ENCODE measurements at places on chromosomes 5 and 9.

- no peak for DNase-seq
Observed at GRCh38 chr5:119031011-119031886, 39.6 kb upstream of the DMXL1 start.

DNA sequence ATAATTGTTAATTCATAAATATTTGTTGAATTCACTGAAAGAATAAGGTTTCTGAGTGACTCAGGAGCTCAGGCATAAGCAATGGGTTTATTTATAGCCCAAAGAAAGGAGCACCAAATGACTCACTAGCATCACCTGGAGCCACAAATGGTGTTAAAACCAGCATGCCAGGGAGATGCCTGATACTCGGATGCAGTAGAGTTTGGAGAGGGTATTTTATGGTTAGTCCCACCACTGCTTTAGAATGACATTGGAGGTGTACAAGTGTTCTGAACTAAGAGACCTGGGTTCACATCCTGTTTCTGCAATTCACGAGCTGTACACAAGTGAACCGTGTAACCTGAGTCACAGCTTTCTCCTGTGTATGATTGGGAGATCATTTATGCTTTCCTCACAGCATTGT is 25.2 kb downstream of the CCL28 start:
- no peak for DNase-seq

DNA sequence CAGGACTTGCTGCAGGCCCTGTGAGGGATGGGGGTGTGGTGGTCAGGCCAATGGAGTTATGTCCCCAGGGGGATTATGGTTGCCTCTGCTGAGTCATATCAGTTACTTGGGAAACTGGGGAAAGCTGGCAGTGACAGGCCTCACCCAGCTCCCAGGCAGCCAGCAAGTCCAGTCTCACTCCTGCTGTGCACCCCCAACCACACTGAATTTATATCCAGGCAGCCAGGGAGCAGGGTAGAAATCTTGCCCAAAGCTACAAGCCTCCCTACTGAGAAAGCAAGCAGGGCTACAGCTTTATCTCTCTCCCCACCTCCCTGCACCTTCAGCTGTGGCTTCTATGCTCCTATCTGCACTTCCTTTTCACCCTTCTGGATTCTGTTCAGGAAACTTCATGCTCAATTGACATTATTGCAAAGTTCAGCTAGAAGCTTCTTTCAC is 2076.0 kb upstream of the CDH9 start:
- no peak for DNase-seq

- no peak for DNase-seq
Observed at GRCh38 chr5:132759114-132760048, 12.2 kb downstream of the CCNI2 start.

DNA sequence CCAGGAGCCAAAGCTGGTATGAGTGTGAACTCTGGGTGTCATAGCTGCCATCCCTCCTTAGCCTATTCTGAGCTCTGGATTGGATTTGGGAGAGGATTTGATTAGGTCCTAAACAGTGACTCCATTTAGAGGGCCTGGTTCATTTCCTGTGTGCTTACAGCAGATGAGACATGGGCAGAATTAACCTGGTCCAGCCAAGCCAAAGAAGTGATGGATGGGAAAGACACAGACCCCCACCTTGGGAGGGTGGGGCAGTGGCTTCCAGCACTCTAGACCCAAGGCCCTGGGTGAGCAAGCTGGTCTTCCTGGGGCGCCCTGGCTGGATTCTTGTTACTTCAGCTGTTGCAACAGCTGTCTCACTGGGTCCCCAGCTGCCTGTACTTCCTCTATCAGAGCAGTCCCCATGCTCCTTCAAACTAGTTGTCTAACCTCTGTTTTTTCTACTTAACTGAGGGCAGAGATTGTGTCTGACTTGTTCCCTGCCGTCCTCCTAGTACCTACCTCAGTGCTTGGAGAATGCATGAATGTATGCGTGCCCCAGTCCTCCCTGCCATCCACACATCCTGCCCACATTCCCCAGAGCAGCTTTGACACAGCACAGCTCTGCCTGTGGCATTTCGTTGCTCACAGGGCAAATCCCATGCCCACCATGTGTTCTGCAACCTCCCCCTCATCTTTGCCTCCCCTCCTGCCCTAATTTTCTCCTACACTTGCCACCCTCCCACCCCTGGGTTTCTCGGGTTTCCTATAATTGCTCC is 115.9 kb downstream of the RGS3 start:
- no peak for DNase-seq

- DNase-seq, result no peak
Observed at GRCh38 chr9:27714388-27714787, 141.1 kb upstream of the C9orf72 start.

DNA sequence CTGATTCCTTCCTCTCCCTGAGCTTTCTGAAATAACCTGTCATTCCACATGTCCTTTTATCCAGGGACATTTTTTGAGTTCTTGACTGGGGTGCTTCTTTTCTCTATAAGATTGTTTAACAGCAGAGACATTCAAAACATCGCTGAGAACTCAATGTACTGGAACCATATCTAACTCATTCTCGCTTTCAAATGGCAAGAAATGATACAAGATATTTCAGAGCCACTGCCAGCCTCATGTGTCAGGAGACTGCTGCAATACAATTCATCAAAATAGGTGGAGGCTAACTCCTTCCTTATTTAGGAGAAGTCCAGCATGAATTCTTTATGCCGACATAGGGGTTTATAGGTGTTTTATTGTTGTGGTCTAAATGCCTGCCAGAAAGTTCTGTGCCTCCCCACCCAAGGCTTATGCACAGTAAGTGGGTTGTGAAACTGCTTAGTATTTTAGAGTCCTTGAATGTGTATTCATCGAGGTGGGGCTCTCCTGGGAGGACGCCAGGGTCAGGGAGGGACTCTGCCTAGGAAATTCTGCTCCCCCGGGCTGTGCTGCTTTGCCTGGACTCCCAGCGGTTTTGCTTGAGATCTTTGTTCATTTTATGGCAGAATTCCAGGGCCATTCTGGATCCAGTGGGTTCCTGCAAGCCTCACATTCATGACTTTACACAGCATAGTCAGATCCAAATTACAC is 53.9 kb downstream of the ZNF474 start:
- DNase-seq, result no peak

- no peak for DNase-seq
Observed at GRCh38 chr9:125521462-125522327, 185.3 kb downstream of the MAPKAP1 start.

DNA sequence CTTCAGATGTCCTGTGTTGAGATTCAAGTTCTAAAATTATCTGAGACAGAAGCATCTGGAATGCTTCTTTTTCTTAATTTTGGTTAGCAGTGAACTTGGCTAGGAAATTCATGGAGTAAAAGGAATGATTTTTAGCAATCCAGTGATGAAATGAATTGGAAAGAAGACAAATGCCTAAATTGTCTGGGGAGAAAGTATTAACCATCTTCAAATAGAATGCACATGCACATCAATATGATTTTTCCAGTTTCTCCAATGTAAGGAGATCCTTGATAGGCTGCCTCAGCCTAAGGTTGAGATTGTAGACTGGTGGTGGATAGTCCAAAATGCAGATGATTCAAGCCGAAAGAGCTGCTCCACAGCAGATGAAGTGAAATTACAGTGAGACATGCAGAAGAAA is 106.7 kb downstream of the PCSK5 start:
- DNase-seq, result no peak

DNA sequence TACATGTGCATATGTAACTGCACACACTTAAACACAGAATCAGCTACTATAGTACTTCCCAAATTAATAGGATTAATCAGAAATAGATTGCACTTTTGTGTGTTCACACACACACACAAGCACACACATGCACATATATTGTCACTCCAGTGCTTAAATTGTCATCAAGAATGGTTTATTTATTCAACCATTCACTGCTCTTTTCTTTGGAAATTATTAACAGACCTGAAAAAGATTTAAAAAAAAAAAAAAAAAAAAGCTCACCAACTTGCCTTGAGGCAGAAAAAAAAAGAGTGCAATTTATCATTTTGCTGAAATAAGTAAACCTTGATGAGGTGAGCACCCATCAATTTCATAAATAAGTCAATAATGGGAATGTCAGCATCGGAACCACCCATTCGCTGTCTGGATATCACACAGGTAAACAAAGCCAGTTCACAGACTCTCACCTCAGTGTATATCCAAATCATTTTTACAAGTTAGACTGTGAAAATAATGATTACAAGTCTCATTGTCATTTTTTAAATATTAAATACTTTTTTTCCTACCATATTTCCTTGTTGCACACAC is 562.8 kb downstream of the BNC2 start:
- DNase-seq, result no peak

- no peak for DNase-seq
Observed at GRCh38 chr9:126069400-126069955, 257.2 kb upstream of the MVB12B start.

- no peak for DNase-seq
Observed at GRCh38 chr5:176754376-176754973, 55.9 kb upstream of the UNC5A start.

- no peak for DNase-seq
Observed at GRCh38 chr5:142129446-142130066, 21.0 kb downstream of the NDFIP1 start.

DNA sequence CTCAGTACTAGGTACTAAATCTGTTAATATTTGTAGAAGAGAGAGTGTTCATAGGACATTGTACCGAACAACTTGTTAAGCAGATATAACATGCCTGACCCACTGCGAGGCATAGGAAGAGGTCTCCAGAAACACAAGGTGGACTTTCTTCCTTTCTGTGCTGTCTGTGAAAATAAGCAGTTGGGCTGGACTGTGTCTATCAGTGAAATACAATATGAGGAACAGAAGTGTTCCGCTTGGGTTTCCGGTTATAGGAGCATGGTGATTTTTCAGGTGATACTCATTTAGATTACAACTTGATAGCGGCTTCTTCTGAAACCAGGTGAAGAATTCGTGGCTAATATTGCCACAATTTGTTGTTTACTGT is 60.9 kb upstream of the TLR4 start:
- DNase-seq, result no peak

GRCh38 chr5:170945275-170945674 is 83.5 kb downstream of the RANBP17 start:
- DNase-seq, result no peak

DNA sequence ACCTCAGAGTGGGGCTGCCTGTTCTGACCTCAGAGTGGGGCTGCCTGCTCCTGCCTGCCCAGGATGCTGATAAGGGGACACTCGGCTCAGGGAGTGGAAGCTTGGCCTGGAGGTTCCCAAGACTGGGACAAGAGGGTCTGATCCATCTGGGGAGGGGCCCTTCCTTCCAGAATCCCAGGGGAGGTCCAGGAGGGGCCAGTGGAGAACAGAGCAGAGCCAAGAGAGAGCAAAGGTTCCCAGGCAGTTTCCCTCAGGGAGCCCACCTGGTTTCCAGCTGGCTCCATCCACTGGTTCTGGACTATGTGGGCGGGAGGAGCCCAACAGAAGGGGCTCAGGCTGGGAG is 49.1 kb upstream of the RNU6ATAC start:
- DNase-seq, result no peak

GRCh38 chr9:91751922-91752321 is 198.1 kb downstream of the ROR2 start:
- DNase-seq, result no peak

GRCh38 chr9:127890053-127890452 is 9.3 kb downstream of the ST6GALNAC6 start:
- DNase-seq, result no peak

GRCh38 chr5:860506-861150 is 9.8 kb upstream of the ZDHHC11 start:
- no peak for DNase-seq

- no peak for DNase-seq
Observed at GRCh38 chr9:1456301-1457024, 406.3 kb downstream of the DMRT2 start.

DNA sequence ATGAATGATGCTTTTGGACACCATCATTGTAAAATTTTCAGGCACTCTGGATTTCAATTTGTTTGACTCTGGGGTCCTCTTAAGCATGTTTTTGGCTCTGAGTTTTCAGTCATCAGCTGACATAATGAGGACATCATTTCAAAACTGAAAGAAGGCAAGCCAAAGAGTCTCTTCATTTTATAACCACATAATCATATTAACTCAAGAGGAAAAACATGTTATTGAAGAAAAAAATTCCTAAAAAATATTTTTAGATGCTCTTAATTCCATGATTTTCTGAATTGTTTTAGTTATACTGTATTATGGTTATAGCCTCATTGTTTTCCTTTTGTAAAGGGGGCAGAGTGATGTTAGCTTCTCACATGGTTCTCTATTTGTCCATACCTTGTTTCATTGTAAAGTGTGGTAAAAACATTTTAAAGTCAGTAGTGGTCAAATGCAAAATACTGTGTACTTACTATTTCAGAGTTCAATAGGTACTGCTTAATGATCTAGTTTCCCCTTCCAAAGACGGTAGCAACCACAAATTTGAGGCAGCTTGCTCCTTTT is 472.1 kb downstream of the DMRT2 start:
- DNase-seq, result no peak

GRCh38 chr9:131370638-131371037 is 23.2 kb upstream of the PRRC2B start:
- DNase-seq, result no peak

- no peak for DNase-seq
Observed at GRCh38 chr5:17441351-17441750, 56.7 kb upstream of the TAF11L2 start.

DNA sequence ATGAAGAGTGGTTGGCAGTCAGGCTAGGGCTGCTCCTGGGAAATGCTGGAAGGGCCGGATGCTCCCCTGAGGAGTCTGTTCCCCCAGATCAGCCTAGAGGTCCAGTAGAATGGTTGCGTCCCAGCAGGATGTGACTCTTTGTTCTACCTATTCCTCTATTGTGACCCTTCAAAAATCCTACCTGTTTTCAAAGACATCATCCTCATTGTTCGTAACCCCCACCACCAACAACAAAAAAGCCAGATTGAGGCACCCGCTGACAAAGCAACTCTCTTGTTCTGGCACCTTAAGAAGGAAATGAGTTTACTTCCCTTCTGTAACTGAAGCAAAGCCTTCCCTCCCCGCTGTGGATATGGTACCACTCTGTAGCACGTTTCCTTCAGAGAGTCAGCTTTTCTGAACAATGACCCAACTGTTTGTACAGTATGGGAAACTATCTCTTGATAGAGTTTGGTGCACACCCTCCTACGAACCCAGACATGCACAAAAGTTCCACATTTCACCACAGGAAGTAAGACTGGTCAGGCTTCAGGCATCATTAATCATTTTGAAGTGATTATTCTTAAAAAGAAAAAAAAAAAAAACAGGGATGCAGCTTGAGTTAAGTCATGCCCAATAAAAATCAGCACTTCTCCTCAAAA is 207.2 kb downstream of the ENC1 start:
- DNase-seq, result no peak

All from activated T-cell treated with anti-CD3 and anti-CD28 coated beads for 1 hour (primary cell).